A549 treated with Mapracorat at 1 μM for 4 hours (cell line): ENCODE measurements at places on chromosomes 11 and 22. TPM values are rescaled to one million over a fixed set of nuclear protein-coding genes. Genes with fewer than 3 reads are reported as not detected.

Gene BIRC3
- total RNA-seq = 45.5 to 55.1 TPM (median 51.7 TPM) in 5 replicates

Gene OR52E8
- not detected in 5 replicates for total RNA-seq

Gene FBLN1
- total RNA-seq = 38.0 to 57.3 TPM (median 52.2 TPM) in 5 replicates

Gene OVOL1
- total RNA-seq = 0.07 to 0.08 TPM in 2 of 5 replicates, not detected in the others

Gene RIBC2
- total RNA-seq = 2.1 to 2.4 TPM (median 2.1 TPM) in 5 replicates

Gene SYT8
- total RNA-seq = 0.12 to 0.49 TPM (median 0.26 TPM) in 5 replicates

Gene CABP4
- not detected in 5 replicates for total RNA-seq

Gene FAM83F
- total RNA-seq = not detected in 5 replicates

Gene EIF3L
- 264 to 287 TPM (median 275 TPM) in 5 replicates for total RNA-seq

Gene HPX
- total RNA-seq = 0.27 to 0.75 TPM (median 0.59 TPM) in 5 replicates

Gene HYOU1
- 39.3 to 49.3 TPM (median 46.7 TPM) in 5 replicates for total RNA-seq

Gene EWSR1
- 207 to 231 TPM (median 215 TPM) in 5 replicates for total RNA-seq

Gene OR52A1
- not detected in 5 replicates for total RNA-seq

Gene SUSD2
- total RNA-seq = 62.5 to 83.3 TPM (median 77.2 TPM) in 5 replicates
